Stimulated activated CD4-positive, alpha-beta T cell treated with anti-CD3 and anti-CD28 coated beads, Interleukin-12 subunit alpha, Interleukin-12 subunit beta, amount 100 ng/mL, for 48 hours (primary cell): ENCODE measurements at places on chromosomes 2 and 18.

GRCh38 chr2:43174368-43174916 lies 52.0 kb downstream of the ZFP36L2 start:
- peak; percentile 54 for DNase-seq

DNA sequence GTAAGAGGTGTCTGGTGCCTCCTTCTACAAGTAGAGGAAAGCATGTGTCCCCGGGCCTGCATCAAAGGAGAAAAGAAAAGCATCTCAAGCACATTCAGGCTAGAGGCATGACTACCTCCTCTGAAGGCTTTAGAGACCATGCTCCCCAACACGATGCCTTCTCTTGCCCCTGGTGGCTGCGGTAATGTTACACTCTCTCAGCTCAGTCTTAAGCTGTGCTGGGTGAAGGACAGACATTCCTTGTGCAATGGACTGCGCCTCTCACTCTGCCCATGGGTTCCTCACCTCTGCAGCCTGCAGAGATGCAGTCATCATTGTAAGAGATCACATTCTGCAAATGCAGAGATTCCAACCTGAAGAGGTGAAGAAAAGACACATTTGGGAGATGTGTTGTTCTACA lies 148.2 kb upstream of the HNRNPA3 start:
- DNase-seq = no peak

- peak; percentile 65 for DNase-seq
Measured at GRCh38 chr2:240579771-240580614, 6.5 kb upstream of the CAPN10 start.

DNA sequence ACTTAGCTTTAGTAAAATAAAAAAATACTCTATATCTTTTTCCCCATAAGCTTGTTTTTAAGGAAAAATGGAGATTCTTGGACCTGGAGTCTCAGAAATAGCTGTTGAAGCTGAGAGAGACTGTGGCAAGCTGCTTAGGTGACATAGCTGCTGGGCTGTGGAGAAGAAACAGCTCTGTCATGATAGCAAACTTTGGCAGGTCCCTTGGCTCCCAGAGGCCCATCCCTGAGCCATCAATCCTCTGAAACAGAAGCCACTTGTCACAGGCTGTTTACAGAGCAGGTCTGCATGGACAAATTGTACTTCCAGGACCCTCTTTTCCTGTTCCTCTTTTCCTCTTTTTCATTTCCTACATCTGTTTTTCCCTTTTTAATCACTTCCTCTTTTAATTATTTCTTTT lies 1370.1 kb upstream of the CRIM1 start:
- no peak for DNase-seq

- DNase-seq = no peak
Measured at GRCh38 chr2:20558391-20559150, 92.3 kb downstream of the HS1BP3 start.

DNA sequence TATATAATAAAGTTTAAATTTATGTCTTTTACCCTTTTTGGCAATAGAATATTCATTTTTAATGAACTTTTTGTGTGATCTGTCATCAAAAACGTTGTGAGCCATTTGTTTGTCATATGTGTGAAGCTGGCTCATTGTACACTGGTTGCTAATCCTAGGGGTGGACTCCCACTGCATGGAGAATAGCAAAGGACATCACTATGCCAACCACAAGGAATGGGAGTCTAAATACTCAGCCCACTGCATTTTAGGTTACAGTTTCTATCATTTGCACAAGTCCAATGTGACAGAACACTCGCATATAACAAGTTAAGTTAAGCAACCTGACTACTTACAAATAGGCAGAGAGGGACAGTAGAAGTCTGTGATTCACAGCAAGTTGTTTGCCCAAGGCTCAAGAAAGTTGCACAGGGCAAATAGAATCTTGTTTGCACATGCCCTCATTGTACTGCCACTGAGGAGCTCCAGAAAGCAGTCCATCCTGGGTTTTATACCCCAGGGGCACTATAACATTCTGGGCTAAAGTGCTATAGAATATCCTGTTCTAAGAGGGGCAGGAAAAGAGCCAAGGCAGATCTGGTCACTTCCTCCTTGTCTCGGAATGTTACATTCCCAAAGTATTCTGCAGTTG lies 545.9 kb upstream of the GCFC2 start:
- DNase-seq = no peak

- DNase-seq = no peak
Measured at GRCh38 chr2:144217853-144218633, 301.9 kb downstream of the ZEB2 start.

GRCh38 chr2:127143841-127144782 lies 37.2 kb upstream of the BIN1 start:
- DNase-seq = no peak

GRCh38 chr2:71928734-71929481 lies 218.8 kb downstream of the CYP26B1 start:
- no peak for DNase-seq

DNA sequence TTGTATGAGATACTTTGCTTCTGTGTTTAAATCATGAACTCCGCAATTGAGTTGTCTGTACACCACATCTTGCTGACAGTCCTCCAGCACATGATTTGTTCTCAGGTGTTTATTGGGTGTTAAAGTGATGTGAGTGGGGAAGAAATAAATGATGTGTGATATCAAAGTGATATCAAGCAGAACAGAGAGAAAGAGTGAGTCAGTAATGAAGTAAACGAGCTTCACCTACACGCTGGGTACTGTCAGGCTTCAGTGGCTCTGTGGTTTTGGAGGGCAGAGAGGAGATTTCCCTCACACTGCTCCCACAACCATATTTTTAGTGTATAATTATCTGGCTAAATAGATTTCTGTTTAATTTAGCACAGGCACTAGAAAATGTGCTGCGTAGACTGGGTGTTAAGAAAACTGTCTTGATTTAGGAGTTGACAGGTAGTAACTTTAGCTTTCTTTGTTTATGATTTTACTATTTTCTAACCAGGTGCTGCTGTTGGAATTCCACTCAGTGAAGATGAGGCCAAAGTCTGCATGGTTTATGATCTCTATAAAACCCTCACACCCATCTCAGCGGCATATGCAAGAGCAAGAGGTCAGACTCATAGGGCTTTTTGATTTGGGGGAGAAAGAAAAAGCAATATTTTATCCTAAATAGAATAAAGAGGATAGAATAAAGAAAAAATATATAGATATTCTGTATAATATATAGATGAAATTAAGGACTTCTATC lies 21.2 kb downstream of the ATIC start:
- DNase-seq = no peak

DNA sequence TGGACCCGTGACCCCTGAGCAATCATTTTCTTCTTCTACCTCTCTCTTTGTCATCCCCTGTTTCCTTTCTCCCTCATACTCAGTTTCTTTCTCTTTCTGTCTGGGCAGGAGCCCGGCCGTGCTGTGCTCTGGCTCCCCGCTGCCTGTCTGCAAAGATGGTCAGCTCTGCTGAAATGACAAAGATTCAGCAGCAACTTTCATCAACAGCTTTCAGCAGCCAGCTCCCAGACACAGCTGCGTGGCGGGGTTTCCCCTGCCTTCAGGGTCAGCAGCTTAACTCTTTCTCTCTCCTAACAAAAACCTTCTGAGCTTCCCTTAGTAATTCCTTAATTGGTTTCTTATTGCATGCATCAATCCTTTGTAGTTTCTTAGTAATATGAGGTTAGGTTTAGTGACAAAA lies 1234.4 kb downstream of the CNTNAP5 start:
- no peak for DNase-seq

DNA sequence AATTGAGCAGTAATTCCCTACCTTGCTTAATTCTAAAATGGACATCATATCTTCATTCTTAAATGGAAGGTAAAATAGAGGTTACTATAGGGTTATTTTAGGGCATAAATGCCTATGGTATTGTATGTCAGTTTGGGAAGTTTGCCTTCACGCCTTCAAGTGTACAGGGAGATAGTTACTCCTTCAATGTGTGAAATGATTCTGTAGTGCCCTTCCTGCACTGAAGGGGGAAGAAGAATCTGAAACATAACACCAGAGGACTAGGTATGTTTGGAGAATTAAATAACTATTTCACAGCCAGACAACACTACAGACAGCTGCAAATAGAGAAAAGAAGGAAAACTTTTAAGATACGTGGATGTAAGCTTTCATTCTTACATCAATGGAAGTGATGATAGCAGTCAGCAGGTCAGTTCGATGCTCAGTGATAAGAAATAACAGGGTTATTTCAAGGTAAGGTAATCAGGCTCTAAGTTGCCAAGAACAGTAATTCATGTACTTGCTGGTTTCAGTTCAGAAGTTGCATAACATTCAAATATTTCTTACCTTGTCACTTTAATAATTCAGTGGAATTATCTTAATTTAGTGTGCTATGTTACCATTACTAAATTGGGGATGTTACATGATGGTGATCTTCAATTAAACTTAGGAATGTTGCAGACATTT lies 4.0 kb downstream of the PKP4 start:
- DNase-seq = no peak
